A549 treated with CpdA at 1 μM for 4 hours (cell line): ENCODE measurements at places on chromosomes 4 and X. TPM values are rescaled to one million over a fixed set of nuclear protein-coding genes. Genes with fewer than 3 reads are reported as not detected.

MGAT4D gene
- not detected in 5 replicates for total RNA-seq

PLAC1 gene
- 0.24 to 0.83 TPM (median 0.32 TPM) in 5 replicates for total RNA-seq

TBC1D9 gene
- total RNA-seq: 6.6 to 8.4 TPM (median 7.4 TPM) in 5 replicates

F8A1 gene
- 57.7 to 98.9 TPM (median 87.7 TPM) in 5 replicates for total RNA-seq

TENM3 gene
- 1.0 to 1.6 TPM (median 1.3 TPM) in 5 replicates for total RNA-seq

FGA gene
- 5.8 to 8.7 TPM (median 6.3 TPM) in 5 replicates for total RNA-seq

UGT2B17 gene
- not detected in 5 replicates for total RNA-seq

SAP30 gene
- total RNA-seq: 18.5 to 22.8 TPM (median 20.8 TPM) in 5 replicates

INTS6L gene
- 0.11 to 0.23 TPM (median 0.21 TPM) in 5 replicates for total RNA-seq

TSPAN6 gene
- 36.5 to 44.1 TPM (median 39.5 TPM) in 5 replicates for total RNA-seq

PASD1 gene
- not detected in 5 replicates for total RNA-seq

GUCY1A1 gene
- not detected in 5 replicates for total RNA-seq

NLRP2B gene
- not detected in 5 replicates for total RNA-seq

SOD3 gene
- not detected in 5 replicates for total RNA-seq

ASB11 gene
- total RNA-seq: 0.03 TPM in 1 of 5 replicates, not detected in the others

CT45A10 gene
- total RNA-seq: 0.27 to 0.37 TPM (median 0.29 TPM) in 3 of 5 replicates, not detected in the others

GLRB gene
- total RNA-seq: 0.78 to 1.1 TPM (median 0.91 TPM) in 5 replicates

NPY1R gene
- 0.08 to 0.21 TPM in 2 of 5 replicates, not detected in the others for total RNA-seq

EGF gene
- total RNA-seq: 0.13 to 1.9 TPM (median 0.42 TPM) in 5 replicates

HELT gene
- total RNA-seq: 0.17 TPM in 1 of 5 replicates, not detected in the others

NDP gene
- total RNA-seq: not detected in 5 replicates

PHEX gene
- 0.27 to 0.44 TPM (median 0.36 TPM) in 5 replicates for total RNA-seq

RBBP7 gene
- total RNA-seq: 162 to 182 TPM (median 165 TPM) in 5 replicates

MSANTD1 gene
- total RNA-seq: 0.07 to 0.13 TPM (median 0.09 TPM) in 4 of 5 replicates, not detected in the other

CSAG3 gene
- total RNA-seq: not detected in 5 replicates

SSX4 gene
- total RNA-seq: not detected in 5 replicates

WDR19 gene
- 7.5 to 11.3 TPM (median 10.1 TPM) in 5 replicates for total RNA-seq

HS3ST1 gene
- 0.12 to 1.1 TPM (median 0.16 TPM) in 5 replicates for total RNA-seq

GNRHR gene
- total RNA-seq: not detected in 5 replicates

FAM90A26 gene
- total RNA-seq: not detected in 5 replicates

NEUROG2 gene
- not detected in 5 replicates for total RNA-seq

CLIC2 gene
- total RNA-seq: 0.12 to 0.19 TPM (median 0.14 TPM) in 4 of 5 replicates, not detected in the other

IL2 gene
- not detected in 5 replicates for total RNA-seq

PFKFB1 gene
- total RNA-seq: 0.09 to 0.13 TPM (median 0.13 TPM) in 3 of 5 replicates, not detected in the others

CCDC160 gene
- total RNA-seq: 0.05 TPM in 1 of 5 replicates, not detected in the others

USP46 gene
- total RNA-seq: 6.9 to 8.7 TPM (median 7.5 TPM) in 5 replicates

DRP2 gene
- 0.16 to 0.30 TPM (median 0.25 TPM) in 5 replicates for total RNA-seq

SLC9B1 gene
- 0.07 to 0.15 TPM in 2 of 5 replicates, not detected in the others for total RNA-seq

TMSB15A gene
- 0.55 to 0.66 TPM (median 0.61 TPM) in 5 replicates for total RNA-seq

PLP1 gene
- total RNA-seq: not detected in 5 replicates

HNRNPD gene
- 211 to 331 TPM (median 235 TPM) in 5 replicates for total RNA-seq

CT45A1 gene
- total RNA-seq: 0.11 TPM in 1 of 5 replicates, not detected in the others

OTUD6A gene
- not detected in 5 replicates for total RNA-seq

MAGEB4 gene
- total RNA-seq: not detected in 5 replicates

GAGE2A gene
- not detected in 5 replicates for total RNA-seq

MTNR1A gene
- total RNA-seq: 0.23 to 0.51 TPM (median 0.35 TPM) in 5 replicates

FGFBP1 gene
- 3.3 to 4.3 TPM (median 3.8 TPM) in 5 replicates for total RNA-seq

PRR27 gene
- total RNA-seq: not detected in 5 replicates

TMEM271 gene
- not detected in 5 replicates for total RNA-seq

PQBP1 gene
- total RNA-seq: 97.6 to 109 TPM (median 105 TPM) in 5 replicates

TKTL2 gene
- total RNA-seq: not detected in 5 replicates

MEPE gene
- total RNA-seq: not detected in 5 replicates

NXF2 gene
- total RNA-seq: not detected in 5 replicates

XG gene
- not detected in 5 replicates for total RNA-seq

DUSP21 gene
- not detected in 5 replicates for total RNA-seq
